Endothelial cell of coronary artery (primary cell): ENCODE measurements at places on chromosomes 7 and 10. TPM values are rescaled to one million over a fixed set of nuclear protein-coding genes. Genes with fewer than 3 reads are reported as not detected.

The VGF gene
- under 0.01 TPM in 1 of 2 replicates, not detected in the other for total RNA-seq

The IKZF5 gene
- 2.5 and 4.0 TPM in 2 replicates for total RNA-seq

The ANKRD1 gene
- total RNA-seq, result 667 and 960 TPM in 2 replicates

The AKR1B1 gene
- 93.4 and 141 TPM in 2 replicates for total RNA-seq

The LRRC18 gene
- not detected in 2 replicates for total RNA-seq

The CPA4 gene
- 0.27 and 35.0 TPM in 2 replicates for total RNA-seq

The HOXA11 gene
- 0.09 and 0.47 TPM in 2 replicates for total RNA-seq

The C10orf95 gene
- total RNA-seq, result 0.09 TPM in 1 of 2 replicates, not detected in the other

The PTF1A gene
- total RNA-seq, result not detected in 2 replicates
